ENCODE measurements at places on chromosomes 12 and 14.

- no peak for DNase-seq
Measured at GRCh38 chr12:40552868-40553267, 139.4 kb upstream of the CNTN1 start.

- no peak for DNase-seq
Measured at GRCh38 chr14:61129168-61129745, 148.2 kb downstream of the SLC38A6 start.

DNA sequence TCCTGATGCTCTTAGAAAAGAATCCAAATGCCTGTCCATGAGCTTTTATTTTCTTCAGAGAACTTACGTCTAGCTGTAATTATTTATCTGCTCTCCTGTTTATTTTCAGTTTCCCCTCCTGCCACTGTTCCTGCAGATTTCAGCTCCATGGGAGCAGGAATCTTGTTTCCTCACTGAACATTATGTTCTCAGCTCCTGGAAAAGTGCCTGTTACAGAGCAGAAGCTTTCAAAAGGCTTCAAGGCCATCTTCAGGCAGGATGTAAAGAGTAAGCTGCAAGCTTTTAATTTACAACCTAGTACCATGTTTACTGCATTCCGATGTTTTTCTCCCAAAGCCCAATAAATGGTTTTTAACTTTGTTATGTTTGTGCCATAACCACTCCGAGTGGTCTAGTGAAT lies 98.4 kb upstream of the BTG1 start:
- DNase-seq, result no peak

- DNase-seq, result no peak
Measured at GRCh38 chr12:89801284-89801683, 92.6 kb upstream of the ATP2B1 start.

DNA sequence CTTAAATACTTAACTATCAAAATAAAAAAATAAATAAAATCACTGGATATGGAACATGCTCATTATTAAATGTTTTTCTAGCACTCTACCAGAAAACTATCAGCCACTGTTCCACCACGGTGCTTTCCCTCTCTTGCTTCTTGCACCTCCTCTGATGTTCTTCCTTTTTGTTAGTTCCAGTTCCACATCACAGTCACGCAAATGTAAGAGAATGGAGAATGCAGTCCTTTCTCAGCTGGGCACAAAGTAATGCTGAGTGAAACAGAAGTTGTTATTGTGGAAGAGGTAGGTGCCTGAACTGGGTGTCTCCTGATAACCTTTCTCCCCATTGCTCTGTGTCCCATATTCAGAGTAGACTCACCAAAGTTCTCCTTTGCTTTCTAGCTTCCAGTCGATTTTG lies 1116.9 kb upstream of the TMEM132C start:
- DNase-seq, result no peak

GRCh38 chr14:95979339-95980042 lies 59.7 kb upstream of the C14orf132 start:
- no peak for DNase-seq

DNA sequence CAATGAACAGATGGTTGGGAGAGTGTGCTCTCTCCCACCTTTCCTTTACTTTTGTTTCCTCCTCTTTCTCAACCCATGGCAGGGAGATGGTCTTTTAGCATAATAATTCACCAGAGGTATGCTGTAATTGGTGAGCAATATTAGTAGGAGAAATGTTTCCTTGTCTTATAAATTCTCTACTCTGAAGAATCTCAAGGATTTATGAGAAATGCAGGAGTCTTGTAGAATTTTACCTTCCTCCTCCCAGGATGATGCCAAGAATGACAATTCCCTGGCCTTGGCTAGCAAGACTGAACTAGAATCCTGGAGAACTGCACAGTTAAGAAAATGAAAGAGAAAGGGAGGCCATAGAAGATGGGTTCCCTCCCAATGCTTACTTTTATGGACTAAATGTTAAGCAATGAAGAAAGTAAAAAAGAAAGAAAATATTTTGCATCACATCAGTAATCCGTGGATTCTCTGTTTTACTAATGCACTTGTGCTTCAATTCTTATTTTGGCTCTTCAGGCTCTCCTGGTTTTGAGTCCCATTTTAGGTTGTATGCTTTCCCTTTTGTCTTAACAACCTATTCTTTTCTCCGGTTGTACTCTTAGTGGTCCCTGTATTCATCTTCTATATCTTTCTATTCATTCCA lies 192.9 kb upstream of the GARIN6 start:
- no peak for DNase-seq

GRCh38 chr14:76045773-76046172 lies 60.2 kb downstream of the IFT43 start:
- DNase-seq, result no peak

- DNase-seq, result no peak
Measured at GRCh38 chr12:108305520-108305919, 33.6 kb downstream of the CMKLR1 start.

- no peak for DNase-seq
Measured at GRCh38 chr12:10031771-10032175, 1.3 kb downstream of the CLEC9A start.

GRCh38 chr12:20175704-20176388 lies 192.5 kb upstream of the PDE3A start:
- DNase-seq, result no peak

- no peak for DNase-seq
Measured at GRCh38 chr12:11182529-11182928, 4.2 kb downstream of the TAS2R42 start.

DNA sequence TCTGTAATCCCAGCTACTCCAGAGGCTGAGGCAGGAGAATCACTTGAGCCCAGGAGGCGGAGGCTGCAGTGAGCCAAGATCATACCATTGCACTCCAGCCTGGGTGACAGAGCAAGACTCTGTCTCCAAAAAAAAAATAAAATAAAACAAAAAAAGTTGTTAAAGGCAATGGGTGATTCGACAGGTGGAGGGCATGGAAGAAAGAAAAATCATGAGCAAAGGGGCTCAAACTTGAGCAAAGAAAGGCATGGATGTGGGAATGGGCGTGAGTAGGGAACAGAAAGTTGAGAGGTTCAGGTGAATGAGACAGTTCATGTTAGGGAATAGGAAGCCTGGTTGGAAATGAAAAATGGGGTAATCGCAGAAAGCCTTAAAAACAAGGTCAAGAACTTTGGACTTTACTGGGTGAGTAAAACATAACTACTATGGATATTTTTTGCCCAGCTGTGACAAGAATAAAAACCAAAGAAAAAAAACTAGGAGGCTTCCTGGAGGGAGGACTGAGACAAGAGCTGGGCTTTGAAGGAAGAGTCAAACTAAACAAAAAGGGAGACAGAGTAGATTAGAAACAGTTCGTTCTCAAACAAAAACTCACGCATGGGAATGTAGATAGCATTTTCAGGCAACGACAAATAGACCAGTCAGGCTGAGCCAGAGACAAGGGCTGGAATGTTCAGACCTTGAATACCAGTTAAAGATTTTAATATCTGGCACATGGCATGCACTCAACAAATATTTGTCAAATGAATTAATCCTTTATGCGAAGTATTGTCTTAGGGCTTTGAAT lies 18.8 kb downstream of the PYM1 start:
- DNase-seq, result no peak

- no peak for DNase-seq
Measured at GRCh38 chr14:32779840-32780239, 158.8 kb upstream of the NPAS3 start.

GRCh38 chr12:130367523-130367922 lies 29.8 kb downstream of the PIWIL1 start:
- DNase-seq, result no peak

- no peak for DNase-seq
Measured at GRCh38 chr14:35556548-35556947, 22.6 kb downstream of the INSM2 start.

DNA sequence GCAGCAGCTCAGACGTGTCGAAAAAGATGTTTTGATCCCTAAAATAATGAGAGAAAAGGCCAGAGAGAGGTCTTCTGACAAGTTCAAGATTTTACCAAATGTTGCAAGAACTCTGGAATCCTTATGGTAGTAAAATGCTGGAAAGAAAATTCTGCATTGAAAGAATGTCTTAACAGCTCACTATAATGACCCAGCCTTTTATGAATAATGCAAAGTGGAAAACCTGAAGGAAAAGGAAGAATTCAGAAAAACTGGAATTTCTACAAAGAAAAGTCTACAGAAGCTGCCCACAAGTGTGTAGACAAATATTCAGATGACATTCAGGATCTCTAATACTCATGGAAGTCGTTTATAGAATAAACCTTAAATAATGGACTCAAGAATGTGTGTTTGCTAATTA lies 1.8 kb upstream of the CCDC88C start:
- DNase-seq, result no peak

DNA sequence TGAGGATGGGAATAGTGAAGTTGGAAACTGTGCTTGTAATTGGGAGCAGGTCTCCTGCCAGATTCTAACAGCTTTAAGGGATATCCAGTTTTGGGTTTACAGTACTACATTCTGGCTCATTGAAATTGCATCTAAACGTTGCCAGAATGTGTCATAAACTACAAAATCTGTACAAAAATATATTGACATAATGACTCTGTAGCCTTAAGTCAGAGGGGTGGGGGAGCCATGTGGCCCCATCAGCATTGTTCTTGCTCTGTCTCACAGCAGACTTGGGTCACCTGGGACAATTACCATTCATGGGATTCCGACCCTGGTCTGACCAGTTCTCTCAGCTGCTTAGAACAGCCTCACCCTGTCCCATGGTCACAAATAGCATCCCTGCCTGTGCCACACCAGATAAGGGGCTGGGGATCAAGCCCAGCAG lies 43.3 kb upstream of the MED13L start:
- no peak for DNase-seq

- DNase-seq, result no peak
Measured at GRCh38 chr14:77014004-77014604, 14.4 kb downstream of the IRF2BPL start.

GRCh38 chr12:117491711-117492110 lies 130.3 kb upstream of the NOS1 start:
- DNase-seq, result no peak

DNA sequence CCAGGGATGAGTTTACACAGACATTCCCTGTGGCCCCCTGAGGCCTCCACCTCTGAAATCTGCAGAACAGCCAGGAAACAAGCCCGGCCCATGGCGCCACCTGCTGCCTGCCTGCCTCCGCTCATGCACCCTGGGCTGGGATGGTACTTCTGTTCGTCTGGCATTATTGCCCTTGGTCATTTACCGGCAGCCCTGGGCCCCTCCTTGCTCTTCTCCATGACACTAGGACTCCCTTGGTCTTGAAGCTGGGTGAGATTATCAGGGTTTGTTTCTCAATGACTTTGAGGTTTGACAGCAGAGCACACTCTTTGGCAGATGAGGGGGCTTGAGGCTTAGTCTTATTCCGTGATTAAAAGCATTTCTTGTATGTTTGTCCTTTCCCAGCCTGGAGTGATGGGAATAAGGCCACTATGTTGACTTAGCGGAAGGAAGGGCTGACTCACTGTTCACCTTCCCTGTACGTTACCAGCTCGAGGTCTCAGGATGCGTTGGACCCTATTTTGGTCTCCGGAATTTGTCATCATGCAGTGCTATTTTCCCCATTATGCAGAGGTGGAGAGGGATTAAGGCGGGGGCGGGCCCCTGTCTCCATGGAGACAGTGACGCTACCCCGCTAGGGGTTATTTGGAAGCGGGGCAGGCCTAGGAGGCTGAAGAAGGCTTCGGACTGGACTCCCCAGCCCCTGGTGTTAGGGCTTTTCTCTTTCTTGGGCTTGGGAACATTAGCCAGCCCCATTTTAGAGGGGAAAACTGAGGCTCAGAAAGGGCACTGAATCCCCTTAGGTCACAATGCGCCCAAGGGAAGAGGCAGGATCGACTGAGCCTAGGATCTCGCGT lies 706 bp upstream of the PEX5 start:
- DNase-seq, result peak; percentile 27

GRCh38 chr12:121391619-121392324 lies 8.1 kb upstream of the RNF34 start:
- no peak for DNase-seq

DNA sequence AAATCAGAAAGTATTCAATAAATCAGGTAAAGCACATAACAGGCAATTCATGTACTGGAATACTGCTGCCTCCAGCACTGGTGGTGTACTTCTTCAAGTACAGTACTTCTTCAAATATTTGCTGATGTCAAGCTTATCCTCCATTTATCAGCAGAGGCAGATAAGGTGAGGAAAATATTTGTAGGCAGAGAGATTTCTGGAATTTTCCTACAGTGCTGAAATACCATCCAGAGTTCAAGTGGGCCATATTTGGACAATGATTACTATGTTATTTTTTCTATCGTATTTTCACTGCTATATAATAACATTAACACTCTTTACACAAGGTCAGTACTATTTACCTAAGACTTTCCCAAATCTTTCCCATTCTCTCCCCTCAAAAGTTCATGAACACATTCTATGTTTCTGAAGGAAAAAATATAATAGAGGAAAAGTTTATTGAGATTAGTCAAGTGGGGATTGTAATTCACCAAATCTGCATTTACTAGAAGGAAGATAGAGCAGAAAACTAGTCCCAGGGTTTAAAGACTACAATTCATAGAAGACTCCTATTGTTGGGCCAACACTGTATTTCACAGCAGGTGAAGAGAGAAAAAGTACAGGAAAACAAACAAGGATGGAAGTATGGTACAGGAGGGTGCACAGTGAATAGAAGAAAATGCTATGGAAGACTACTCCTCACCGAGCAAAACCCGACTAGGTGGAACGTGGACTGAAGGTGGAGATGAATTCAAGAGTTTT lies 141.1 kb downstream of the PAWR start:
- DNase-seq, result no peak

GRCh38 chr14:61472801-61473376 lies 151.5 kb downstream of the PRKCH start:
- no peak for DNase-seq

DNA sequence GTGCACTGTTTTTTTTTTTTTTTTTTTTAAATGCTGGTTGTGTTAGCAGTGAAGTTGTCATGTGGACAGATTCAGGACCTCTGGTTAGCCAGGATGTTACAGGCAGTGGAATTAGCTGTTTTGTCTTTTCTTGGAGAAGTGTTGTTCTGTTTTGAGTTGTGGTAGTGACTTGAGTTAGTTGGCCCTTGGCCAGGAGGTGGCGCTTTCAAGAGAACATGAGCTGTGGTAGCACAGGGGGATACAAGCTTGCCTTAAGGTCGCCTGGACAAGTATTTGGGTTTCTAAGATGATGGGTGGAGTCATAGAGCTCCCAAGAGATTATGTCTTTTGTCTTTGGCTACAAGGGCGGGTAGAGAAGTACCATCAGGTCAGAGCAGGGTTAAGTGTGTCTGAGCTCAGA lies 33.3 kb upstream of the CCDC198 start:
- no peak for DNase-seq

DNA sequence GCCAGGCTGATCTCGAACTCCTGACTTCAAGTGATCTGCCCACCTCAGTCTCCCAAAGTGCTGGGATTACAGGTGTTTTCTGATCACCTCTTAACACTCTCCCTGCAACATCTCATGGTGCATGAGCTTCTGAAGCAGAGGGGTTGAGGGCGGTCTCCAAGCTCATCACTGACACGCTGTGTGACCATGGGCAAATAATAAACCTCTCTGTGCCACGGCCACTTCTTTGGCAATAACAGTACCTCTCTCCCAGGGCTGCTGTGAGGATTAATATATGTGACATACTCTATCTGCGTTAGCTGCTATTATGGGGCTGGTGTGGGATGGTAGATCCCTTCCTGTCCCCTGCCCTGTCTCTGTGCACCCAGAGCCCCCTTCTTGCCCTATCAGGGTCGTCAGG lies 62.9 kb upstream of the LHX5 start:
- DNase-seq, result no peak

All from NCI-H2107 (cell line).